Stimulated activated CD4-positive, alpha-beta T cell treated with anti-CD3 and anti-CD28 coated beads, Interleukin-1b, Interleukin-23, amount 100 ng/mL, for 1 hour (primary cell): ENCODE measurements at places on chromosomes 4 and X.

DNA sequence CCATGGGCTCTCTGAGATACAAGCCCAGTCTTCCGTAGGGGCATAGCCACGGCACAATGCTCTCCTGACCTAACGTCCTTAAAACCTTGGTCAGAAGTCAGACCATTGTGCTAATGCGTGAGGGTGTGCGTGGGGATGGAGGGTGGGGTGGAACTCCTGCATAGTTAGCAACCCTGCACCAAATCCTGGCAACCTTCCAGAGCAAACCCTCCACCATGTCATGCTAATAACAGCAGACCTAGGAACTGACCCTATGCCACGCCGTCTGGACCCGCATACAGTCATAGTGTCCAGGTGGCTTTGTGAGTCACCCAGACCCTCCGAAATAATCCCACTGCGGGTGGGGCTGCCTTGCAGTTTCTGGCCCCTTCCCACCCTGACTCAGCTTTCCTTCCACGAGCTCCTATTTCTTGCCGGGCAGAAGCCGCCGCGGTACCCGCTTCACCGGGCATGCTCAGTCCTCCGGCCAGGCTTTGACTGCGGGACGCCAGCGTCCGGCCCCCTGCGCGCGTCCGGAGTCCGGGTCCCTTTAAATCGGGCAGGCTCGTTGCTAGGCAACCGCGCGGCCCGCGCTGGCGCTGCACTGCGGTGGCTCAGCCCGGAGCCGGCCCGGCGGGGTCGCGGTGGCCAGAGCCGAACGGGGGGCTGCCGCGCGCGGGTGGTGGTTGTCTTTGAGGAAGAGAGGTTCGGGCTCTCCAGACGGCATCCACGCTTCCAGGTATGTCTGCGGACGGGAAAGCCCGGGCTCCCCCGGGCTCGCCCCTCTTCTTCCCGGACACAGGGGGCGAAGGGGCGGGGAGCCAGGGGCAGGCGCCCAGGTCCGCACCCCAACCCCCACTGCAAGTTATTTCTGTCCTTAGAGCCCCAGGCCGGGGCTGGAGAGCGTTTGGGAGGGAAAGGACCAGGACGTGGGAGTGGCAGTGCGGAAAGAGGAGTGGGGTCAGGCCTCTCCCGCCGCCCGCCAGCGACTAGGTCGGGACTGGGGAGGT lies at the start of gene CCDC160:
Gene CCDC160 (plus strand): TSS at position 557 of the 989 bp plus-strand sequence. CDS start 7,619 bp downstream, outside the sequence.
- no peak for DNase-seq

DNA sequence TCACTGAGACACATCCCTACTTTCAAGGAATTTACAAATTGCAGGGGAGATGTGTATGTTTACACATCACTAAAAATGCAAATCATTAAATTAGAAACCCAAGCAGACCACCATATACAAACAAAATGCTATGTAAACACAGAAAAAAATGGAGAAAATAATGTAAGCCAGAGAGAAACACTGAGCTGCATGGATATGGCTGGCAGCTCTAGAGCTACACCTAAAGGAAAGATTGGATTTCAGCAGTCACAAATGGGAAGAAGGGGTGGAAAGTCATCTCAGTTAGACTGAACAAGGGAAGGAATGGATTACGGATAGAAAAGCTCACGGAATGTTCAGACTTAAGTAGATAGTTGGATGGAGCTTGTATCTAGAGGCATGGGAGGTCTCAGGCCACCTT lies 186.3 kb downstream of the MOSPD2 start:
- DNase-seq = no peak

DNA sequence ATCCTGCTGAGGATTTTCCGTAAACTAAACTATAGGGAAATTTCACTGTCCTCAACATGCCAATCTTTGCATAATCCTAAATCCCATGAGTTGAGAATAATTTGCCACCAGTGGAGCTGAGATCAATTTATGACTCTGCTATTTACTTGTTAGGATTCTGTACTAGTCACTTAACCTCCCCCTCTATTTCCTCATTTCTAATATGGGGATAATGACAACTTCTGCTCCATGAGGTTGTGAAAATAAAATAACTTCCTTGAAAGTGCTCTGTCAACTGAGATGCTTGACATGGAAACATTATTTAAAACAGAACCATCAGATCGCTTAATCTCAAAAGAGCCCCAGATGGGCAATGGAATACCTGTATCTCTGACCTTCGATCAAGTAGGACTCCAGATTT lies 2.6 kb upstream of the FGF16 start:
- no peak for DNase-seq

- DNase-seq = no peak
Observed at GRCh38 chr4:64539234-64539849, 130.1 kb upstream of the TECRL start.

- no peak for DNase-seq
Observed at GRCh38 chr4:140816806-140817510, 60.8 kb upstream of the TBC1D9 start.

DNA sequence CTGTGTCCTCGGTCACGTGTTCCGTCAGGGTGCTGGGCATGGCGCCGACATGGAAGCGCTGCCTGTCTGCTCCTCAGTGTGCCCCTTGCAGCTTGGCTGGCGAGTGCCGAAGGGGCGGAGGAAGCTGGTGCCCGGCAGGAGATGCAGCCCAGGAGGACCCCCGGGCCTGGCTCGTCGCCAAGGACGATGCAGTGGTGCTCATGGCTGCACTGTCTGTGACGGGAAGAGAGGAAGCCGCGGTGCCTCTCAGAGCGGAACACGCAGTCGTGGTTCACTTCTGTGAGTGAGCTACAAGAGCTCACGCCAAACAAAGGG lies 38.1 kb downstream of the FGFRL1 start:
- no peak for DNase-seq

DNA sequence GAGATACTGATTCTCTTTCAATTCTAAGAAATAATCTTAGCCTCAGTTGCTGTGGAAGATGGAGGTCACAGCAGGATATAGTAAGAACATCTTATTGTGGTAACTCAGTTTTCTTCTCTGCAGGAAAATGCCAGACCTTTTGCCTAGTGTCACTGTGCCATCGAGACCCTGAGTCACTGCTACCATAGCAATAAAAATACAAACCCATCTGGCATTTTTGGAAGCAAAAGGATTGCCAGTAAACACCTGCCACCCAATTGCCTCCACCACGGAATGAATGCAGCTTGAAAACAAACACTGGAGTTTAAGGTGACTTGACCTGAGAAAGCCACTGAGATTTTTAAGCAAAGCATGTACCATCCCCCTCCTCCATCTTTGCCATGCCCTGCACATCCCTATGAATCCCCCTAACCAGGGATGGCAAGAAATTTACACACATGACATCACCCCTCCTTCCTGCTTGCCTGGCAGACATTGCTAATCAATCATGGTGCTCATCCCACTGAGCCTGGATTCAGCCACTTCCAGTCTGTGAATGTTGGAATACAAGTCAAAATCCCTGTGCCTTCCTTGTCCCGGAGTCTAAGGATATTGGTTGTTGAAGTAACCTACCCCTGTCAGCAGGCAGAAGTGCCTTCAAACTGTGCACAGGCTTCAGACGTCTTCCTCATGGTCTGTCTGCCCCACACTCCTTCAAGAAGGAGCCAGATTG lies 59.6 kb upstream of the MAMLD1 start:
- no peak for DNase-seq

GRCh38 chrX:151710457-151710856 lies 5.4 kb upstream of the FATE1 start:
- DNase-seq = no peak

DNA sequence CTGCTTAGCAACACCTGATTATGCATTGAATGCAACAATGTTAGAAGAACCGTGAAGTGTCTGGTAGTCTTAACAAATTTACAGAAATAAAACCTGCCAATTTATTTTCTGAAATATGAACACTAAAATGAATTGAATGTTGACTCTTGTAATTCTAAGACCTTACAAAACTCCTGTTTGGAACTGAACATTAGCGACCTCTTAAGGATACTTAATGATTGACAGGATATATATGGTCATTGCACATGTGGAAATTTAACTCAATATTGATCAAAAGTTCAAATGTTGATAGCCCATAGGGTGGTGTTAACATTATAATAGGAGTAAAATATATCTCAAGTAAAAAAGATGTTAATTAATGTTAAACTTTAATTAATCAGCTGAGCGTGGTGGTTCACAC lies 79.1 kb downstream of the TECRL start:
- no peak for DNase-seq

DNA sequence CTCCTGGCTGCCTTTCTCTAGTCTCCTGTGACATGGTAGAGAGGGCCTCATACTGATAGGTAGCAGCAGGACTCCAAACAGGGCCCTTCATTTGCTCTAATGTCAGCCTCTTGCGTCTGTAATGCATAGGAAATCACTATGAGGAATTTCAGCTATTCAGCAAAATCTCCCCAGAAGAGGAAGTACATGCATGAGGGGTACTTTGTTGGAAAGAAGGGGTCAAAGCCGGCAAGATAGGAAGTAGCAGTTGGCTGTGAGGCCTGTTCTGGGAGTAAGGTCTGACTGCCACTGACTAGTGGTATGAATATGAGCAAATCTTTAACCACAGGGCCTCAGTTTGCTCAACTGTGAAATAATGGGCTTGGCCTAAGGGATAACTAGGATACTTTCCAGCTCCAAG lies 283.2 kb downstream of the ARHGAP10 start:
- DNase-seq = no peak

- no peak for DNase-seq
Observed at GRCh38 chr4:17535906-17536305, 20.9 kb downstream of the CLRN2 start.

DNA sequence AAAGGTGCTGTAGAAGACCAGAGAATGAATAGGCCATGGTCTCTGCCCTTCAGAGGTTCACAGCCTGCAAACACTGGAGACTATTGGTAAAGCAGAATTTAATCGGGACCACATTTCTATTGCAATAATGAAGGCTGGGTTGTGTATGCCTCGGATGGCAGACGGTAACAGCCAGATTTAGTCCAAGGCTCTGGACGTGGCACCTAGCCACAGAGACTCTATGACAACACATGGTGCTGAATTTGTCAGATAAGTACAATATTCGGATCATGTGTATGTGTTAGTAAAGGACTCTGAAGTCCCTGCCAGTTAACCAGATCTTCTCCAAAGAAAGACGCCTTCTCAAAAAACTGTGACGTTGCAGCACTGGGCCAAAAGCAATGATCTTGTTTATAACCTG lies 129.0 kb downstream of the DCTD start:
- DNase-seq = no peak

DNA sequence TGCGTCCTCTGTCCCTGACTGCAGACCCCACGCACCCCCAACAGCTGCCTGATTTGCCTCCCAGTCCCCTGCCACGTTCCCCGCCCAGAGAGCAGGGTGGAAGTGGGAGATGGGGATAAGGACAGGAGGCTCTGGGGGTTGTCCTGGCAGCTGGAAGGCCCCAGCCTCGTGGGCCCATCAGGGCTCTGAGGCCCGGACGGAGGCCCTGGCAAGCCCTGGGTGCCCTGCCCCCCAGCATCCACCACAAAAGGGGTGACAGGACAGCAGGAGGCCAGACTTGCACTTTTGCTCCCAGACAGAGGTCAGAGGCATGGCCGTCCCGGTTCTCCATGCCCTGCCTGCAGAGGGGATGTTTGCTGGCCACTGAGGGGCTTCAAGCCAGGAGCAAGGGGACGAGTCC lies 4.7 kb downstream of the SH3TC1 start:
- no peak for DNase-seq

DNA sequence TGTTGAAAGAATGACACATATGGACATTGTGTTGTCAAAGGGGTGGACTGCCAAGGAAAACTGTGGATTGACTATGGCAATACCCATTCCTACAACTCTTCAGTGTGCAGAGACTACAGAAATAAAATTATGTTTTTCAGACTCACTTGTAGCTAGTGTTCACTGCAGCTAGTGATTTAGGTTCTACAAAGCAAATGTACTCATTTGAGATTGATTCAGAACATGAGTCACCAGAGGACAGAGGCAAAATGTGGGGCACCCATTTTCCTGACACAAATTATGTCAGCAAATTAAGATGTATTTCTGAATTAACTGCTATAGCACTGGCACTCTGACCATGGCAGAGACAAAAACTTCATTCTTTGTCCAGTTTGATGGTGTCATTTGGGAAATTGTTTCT lies 40.7 kb downstream of the SPCS3 start:
- no peak for DNase-seq

- no peak for DNase-seq
Observed at GRCh38 chr4:116925900-116926457, 159.4 kb downstream of the TRAM1L1 start.

DNA sequence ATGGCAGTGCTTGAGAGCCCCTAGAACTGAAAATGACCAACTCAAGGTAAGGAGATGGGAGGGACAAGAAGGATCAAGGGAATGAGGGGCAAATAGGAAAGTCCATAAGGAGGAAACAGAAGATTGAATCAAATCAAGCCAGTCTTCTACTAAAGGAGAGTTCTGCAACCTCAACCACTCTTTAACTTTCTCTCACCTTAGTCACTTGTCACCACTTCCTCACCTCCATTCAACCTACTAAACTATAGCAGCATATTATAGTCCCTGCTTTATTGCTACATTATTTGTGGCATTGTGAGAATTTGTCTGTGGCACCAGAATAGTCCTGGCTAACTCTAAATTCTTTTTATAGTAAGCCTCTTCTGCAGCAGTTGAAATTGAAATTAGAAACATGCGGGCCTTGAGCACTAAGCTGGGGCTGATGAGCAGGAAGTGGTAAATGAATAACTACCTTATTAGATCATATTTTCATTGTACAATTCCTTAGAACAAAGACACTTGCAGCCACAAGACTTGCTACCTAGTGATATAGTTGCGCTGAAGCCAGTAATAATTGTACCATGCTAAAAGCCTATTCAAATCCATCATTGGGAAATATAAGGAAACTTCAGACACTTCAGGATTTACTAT lies 336.9 kb downstream of the ZNF674 start:
- DNase-seq = no peak

GRCh38 chr4:93605163-93605562 lies 223.4 kb upstream of the ATOH1 start:
- DNase-seq = no peak

DNA sequence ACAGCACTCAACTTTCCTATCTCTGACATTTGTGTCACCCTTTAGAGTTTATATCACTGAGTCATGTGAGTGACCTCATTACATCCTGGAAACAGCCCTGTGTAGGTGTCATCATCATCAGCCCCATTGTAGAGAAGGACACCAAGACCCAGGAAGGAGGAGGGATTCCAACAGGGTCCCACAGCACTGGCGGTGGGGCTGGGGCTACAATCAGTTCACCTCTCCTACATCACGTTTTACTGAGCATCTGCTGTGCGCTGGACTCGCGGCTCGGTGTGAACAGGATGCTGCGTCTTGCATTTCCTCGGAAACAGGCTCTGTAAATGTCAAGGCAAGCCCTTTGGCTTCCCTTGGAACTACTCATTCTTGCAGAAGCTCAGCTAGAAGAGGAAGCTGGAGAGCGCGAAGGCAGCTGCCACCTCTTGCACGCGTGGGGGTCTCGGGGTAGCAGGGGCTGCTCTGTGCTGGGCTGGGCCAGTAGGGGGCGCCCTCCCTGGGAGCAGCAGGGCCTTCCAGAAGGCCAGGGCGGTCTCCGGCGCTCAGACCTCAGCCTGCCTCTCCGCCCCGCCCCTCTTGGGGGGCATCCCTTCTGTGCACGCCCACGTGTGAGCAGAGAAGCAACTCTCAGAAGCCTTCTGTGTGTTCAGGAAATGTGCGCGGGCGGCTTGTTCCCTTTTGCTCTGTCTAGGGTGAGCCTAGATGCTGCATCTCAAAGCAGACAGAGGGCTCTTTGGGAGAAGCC lies 29.0 kb downstream of the REELD1 start:
- DNase-seq = peak; percentile 26

- no peak for DNase-seq
Observed at GRCh38 chrX:53153581-53153980, 59.6 kb downstream of the KANTR start.

GRCh38 chr4:186762361-186762760 lies 38.7 kb upstream of the FAT1 start:
- DNase-seq = no peak
